Left ventricle myocardium superior (tissue), 1 donor: ENCODE measurements at places on chromosomes 2 and 18. TPM values are rescaled to one million over a fixed set of nuclear protein-coding genes. Genes with fewer than 3 reads are reported as not detected.

MDH1B gene
- 1.0 TPM for total RNA-seq

CCDC102B gene
- total RNA-seq, result 4.9 TPM

RAD51AP2 gene
- 0.10 TPM for total RNA-seq

OTOS gene
- total RNA-seq, result not detected

PRKAG3 gene
- 0.12 TPM for total RNA-seq

MITD1 gene
- total RNA-seq, result 13.8 TPM
